Stimulated activated CD4-positive, alpha-beta T cell treated with anti-CD3 and anti-CD28 coated beads, Interleukin-15, amount 100 ng/mL, for 48 hours (primary cell): ENCODE measurements at places on chromosomes 4 and X.

DNA sequence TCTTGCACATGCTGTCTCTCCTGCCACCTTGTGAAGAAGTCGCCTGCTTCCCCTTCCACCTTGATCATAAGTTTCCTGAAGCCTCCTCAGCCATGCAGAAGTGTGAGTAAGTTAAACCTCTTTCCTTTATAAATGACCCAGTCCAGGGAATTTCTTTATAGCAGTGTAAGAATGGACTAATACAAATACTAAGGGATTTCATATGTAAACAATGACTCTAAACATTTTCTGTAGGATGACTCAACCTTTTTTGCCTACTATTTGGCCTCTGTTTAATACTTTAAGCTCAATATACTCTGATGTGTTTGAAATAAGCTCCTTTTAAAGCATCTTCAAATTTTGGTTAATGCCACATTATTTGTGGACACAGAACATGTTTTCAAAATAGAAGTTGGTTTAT is 813.5 kb upstream of the SLIT2 start:
- no peak for DNase-seq

DNA sequence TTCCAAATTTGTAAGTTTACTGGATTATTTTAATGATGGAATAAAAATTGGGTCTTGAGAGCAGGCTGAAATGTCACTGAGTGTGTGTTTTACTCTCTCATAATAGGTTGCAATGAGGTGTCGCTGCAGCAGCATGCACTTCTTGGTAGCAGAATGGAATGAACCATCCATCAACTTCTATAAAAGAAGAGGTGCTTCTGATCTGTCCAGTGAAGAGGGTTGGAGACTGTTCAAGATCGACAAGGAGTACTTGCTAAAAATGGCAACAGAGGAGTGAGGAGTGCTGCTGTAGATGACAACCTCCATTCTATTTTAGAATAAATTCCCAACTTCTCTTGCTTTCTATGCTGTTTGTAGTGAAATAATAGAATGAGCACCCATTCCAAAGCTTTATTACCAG is 2.6 kb downstream of the SAT1 start:
- no peak for DNase-seq

DNA sequence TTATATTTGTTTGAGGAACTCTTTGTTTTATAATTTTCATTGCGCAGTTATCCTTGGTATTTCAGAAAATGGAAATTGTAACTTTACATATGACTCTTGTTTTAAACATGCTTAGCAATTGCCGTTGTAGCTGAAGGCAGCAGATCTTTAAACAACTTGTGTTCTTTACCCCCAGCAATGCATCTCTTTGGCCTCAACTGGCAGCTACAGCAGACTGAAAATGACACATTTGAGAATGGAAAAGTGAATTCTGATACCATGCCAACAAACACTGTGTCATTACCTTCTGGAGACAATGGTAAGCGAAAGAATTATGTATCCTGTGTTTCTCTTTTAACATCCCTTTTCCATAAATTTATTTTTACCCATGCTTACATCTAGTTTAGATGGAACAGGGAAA is 263.6 kb downstream of the DCTD start:
- DNase-seq, result no peak

- no peak for DNase-seq
Observed at GRCh38 chr4:41600243-41600912, 62.4 kb downstream of the LIMCH1 start.

DNA sequence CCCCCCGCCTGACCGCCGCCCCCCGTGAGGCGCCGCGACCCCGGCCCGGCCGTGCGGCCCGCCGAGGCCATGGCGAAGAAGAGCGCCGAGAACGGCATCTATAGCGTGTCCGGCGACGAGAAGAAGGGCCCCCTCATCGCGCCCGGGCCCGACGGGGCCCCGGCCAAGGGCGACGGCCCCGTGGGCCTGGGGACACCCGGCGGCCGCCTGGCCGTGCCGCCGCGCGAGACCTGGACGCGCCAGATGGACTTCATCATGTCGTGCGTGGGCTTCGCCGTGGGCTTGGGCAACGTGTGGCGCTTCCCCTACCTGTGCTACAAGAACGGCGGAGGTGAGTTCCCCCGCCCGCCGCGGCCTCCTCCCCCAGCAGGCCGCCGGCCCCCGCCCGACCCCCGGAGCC is 780 bp downstream of the SLC6A8 start:
- DNase-seq, result no peak

DNA sequence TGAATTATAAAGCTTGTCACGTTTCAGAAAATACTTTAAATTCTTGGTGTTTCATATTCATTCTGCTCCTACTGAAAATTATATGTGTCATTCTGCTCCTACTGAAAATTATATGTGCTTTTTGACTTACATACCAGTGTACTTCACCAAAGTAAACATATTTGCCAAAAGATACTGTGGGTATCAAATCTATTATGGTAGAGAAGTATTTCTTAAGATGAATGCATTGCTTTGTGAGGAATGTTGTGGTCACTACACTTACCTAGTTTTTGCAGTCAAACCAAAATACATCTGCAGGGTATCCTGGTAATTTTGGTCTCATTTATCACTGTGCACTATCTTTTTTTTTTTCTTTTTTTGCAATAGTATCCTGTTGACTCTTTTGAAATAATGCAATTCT is 287.7 kb upstream of the MAD2L1 start:
- DNase-seq, result no peak

GRCh38 chr4:52407545-52407944 is 251.6 kb downstream of the USP46 start:
- DNase-seq, result no peak

GRCh38 chr4:3651267-3651845 is 114.8 kb upstream of the ADRA2C start:
- no peak for DNase-seq

DNA sequence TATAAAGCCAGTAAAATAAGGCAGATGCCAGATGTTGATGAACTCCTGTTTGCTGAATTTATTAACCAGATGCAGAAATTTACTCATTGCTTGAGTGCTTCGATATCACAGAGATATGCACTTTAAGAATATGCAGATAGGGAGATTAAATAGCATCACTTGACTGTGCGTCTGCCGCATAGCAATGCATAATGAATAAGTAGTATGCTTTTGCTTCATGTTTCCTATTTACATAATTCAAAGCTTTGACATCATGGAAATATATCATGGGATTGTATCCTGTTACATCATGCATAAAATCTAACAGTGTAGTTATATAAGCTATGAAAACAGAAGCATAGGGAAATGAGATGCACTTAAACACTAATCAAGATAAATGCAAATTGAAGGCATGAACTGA is 45.9 kb downstream of the VEGFC start:
- DNase-seq, result no peak

DNA sequence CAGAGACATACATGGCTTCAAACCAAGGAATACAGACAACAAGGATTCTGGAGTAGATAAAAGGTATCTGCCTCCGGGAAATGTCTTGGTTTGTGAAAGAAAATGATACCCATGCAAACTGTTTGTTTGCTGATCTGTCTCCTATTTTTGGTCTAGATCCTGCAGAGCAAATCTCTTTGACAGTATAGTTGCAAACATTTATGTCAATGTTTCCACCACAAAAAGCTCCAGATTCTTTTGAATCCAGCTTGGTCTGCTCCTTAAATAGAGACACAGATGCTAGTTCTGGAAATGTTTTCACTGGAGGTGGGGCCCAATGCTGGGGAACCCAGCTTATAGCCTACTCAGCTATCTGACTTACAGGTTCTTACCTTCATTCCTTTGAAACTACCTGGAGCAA is 119.7 kb downstream of the ATG4A start:
- DNase-seq, result no peak

- DNase-seq, result no peak
Observed at GRCh38 chrX:48971249-48972219, at the start of gene KCND1. KCND1 (minus strand) TSS chrX:48971844; CDS start chrX:48970271, 1,573 bp downstream.

GRCh38 chrX:115579327-115579726 is 18.4 kb downstream of the PLS3 start:
- no peak for DNase-seq
